ENCODE measurements at places on chromosomes 4 and X.

- no peak overlapping the region for H3K27ac ChIP-seq
- peaks cover 3% of the 10 kb centered on the region for H3K4me1 ChIP-seq
- H3K4me3 ChIP-seq, result no peak overlapping the region
- no peak for DNase-seq
Observed at GRCh38 chr4:53121264-53121865, 244.5 kb downstream of the SCFD2 start.

GRCh38 chr4:186598686-186599085, 43.3 kb upstream of the MTNR1A start:
- no peak for DNase-seq
- H3K36me3 ChIP-seq, result peaks cover 14% of the 10 kb centered on the region
- H3K4me3 ChIP-seq, result no peak overlapping the region
- no peaks in the 10 kb centered on the region for H3K27me3 ChIP-seq
- H3K4me1 ChIP-seq, result no peaks in the 10 kb centered on the region
- no peak overlapping the region for H3K27ac ChIP-seq

DNA sequence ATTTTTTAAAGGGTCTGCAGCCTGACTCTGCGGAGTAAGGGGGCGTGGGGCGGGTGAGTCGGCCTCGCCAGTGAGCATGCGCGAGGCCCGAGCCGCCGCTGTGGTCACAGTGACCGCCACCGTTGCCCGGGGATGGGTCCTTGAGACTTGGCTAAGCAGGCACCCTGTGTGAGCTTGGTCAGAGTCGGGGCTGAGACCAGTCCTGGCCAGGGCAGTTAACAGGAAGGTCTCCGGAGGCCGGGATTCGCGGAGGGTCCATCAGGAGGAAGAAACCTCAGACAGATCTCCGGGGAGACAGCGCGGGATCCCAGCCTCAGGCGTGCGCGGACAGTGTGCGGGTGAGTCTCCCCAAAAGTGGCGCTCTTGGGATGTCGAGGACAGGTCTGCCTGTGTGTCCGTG, 1384.4 kb upstream of the PCDH10 start:
- H3K27ac ChIP-seq, result no peak overlapping the region
- no peak overlapping the region for H3K4me3 ChIP-seq
- DNase-seq, result no peak
- H3K36me3 ChIP-seq, result no peaks in the 10 kb centered on the region
- peaks cover 3% of the 10 kb centered on the region for H3K27me3 ChIP-seq
- no peaks in the 10 kb centered on the region for H3K4me1 ChIP-seq

- no peak for DNase-seq
- H3K27me3 ChIP-seq, result no peaks in the 10 kb centered on the region
- no peak overlapping the region for H3K4me3 ChIP-seq
Observed at GRCh38 chrX:149124526-149125108, 380.5 kb downstream of the IDS start.

- no peaks in the 10 kb centered on the region for H3K4me1 ChIP-seq
- H3K36me3 ChIP-seq, result no peaks in the 10 kb centered on the region
- no peak overlapping the region for H3K27ac ChIP-seq
- H3K27me3 ChIP-seq, result peaks cover 2% of the 10 kb centered on the region
Observed at GRCh38 chr4:7515390-7515902, 80.7 kb upstream of the PSAPL1 start.

- DNase-seq, result no peak
- peaks cover 3% of the 10 kb centered on the region for H3K27me3 ChIP-seq
- no peak overlapping the region for H3K27ac ChIP-seq
- H3K36me3 ChIP-seq, result peaks cover 42% of the 10 kb centered on the region
- no peak overlapping the region for H3K4me3 ChIP-seq
Observed at GRCh38 chrX:72137846-72138495, 6.3 kb upstream of the RTL5 start.

All from endothelial cell (in vitro differentiated cells).